Hematopoietic multipotent progenitor cell treated with erythropoietin and hydrocortisone succinate and interleukin-3 and kit ligand, for 17 days (in vitro differentiated cells): ENCODE measurements at places on chromosomes 5 and 9.

DNA sequence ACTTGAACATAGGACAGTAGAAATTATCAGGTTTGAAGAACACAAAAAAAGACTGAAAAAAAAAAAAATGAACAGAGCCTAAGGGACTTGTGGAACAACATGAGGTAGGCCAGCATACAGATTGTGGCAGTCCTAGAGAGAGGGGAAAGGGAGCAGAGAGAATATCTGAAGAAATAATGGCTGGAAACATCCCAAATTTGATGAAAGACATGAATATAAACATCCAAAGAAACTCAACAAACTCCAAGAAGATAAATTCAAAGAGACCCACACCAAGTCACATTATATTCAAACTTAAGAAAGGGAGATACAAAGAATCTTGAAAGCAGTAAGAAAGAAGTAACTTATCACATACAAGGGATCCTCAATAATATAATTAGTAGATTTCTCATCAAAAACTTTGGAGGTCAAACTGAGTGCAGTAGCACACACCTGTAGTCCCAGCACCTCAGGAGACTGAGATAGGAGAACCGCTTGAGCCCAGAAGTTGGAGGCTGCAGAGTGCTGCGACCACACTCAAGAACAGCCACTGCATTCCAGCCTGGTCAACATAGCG is 9.1 kb downstream of the PLAA start:
- no peak for DNase-seq

DNA sequence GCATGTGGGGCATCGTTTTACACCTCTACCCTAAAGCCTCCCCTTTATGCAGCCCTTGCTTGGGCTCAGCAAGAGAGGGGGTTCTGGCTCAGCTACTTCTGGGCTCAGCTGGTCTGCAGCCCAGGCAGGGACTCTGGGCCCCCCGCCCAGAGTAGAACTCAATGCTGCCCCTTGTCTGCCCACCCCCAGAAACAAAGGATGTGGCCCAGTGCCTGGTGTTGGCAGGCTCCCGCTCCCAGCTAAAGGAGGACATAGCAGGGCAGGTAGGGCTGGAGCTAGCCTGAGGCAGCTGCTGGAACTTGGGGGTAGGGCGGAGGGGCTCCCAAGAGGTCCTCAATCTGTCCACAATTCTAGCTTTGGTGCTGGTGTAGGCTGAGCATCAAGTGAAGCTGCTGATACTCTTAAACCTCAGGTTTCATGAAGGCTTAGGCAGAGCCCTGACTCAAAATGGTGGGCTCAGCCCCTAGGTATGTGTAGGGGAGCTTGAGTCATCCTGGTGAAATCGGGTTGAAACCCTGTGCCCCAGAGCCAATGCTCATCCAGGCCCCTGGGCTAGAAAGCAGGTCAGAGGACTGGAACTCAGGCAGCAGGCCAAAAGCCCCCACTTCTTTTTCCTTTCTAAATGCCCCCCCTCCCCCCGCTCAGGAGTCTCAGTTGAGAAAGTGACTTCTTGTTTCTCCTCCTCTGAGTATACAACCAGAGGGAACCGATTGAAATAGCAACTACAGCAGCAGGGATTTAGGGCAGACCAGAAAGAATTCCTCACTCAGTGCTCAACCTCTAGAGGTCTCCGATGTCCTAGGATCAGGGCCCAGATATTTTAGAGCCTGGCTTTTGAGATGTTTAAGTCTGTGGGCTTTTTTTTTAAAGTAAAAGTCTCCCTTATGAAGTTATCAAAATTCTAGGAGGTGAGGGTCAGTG is 11.4 kb downstream of the PSD2 start:
- no peak for DNase-seq

DNA sequence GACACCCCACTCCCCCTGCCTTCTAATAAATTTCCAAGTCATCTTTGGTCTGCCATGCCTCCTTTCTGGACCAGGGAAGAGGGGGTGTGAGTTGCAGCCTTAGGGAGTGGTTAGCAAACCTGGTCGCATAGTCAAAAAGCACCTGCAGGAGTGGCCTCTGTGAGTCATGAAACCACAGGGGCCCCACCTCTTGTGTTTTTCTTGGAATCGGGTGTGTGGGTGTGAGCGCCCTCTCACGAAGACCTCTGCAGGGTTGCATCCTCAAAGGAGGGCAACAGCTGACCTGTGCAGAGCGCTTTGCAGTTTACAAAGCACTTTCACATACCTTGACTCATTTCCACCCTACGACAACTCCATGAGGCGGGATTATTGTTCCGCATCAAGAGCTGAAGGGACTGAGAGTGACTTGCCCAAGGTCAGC is 36.8 kb upstream of the TEX48 start:
- no peak for DNase-seq

- DNase-seq, result no peak
These were observed 1.9 kb downstream of the HOMER1 start for GRCh38 chr5:79512049-79512448.

DNA sequence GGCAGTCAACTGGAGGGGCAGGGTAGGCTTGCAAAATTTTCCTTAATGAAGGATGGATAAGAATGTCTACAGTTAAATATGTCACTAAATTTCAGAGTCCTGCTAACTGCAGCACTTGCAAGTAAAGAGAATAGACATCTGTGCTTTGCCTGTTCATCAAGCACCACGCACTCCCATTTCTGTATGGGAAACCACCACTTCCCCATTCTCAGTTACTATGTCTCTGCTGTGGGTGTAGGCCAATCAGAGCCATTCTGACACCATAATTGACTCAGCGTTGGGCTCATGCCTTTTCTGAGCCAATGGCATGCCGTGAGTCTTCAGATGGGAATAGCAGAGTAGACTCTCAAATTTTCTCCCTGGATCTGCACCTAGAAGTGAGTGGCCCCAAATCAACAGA is 247.5 kb downstream of the GABRB2 start:
- DNase-seq, result no peak
